HCT116 (cell line): ENCODE measurements at places on chromosomes 7 and 10.

DNA sequence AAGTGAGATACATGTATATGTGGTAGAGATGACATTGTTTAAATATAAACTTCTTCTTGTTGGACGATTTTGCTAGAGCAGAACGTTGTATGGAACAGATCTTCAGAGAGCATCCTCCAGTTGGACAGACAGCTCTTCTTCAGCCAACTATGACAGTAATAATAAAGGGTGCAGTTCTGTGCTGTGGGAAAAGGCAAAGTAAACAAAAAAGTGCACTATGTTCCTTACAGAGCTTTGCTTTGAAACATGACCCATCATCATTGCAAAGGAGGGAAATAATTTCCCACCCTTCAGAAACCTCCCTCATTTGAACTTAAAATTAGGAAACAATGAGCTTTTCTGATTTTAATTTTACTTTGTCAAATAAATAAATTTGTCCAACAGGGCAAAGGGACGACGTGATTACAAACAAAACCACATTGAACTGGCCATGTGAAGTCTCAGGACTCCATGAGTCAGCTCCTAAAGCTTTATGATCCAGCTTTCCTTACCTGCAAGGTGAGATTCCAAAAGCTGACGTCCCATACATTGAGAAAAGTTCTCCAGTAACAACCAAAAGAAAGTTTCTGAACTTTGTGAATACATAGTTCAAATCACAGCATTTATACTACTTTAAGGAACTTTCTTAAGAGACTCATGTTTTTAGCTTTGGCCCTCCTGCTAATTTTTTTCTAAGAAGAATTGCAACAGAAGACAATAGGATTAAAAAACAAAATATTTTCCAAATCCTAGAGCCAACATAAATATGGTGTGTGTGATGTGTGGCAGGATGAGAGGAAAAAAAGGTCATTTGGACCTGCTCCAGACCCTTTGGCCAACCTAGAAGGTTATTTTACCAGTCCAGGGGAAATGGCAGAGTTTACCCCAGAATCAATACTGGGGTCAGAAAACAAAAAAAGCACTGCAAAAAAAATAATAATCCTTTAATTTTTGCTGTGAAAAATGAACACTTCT, 565.4 kb upstream of the NRP1 start:
- no peak for DNase-seq

DNA sequence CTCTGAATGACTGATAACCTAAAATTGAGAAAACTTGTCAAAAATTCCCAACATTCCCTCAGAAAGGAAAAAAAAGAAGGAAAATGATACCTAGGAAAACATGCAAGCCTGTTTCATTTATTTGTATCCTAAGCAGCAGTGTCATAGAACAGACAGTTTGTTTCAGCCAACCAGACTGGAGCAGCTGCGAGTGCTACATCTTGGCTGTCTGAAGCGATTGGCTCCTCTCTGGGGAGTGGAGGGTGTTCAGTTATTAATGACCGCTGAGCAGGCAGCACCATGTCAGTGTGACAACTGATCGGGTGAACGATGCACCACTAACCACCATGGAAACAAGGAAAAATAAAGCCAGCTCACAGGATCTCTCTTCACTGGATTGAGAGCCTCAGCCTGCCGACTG, at the start of gene LRRN3:
Gene LRRN3 (plus strand): TSS at position 282 of the 400 bp plus-strand sequence. CDS start 31,646 bp downstream, outside the sequence.
- DNase-seq: no peak

DNA sequence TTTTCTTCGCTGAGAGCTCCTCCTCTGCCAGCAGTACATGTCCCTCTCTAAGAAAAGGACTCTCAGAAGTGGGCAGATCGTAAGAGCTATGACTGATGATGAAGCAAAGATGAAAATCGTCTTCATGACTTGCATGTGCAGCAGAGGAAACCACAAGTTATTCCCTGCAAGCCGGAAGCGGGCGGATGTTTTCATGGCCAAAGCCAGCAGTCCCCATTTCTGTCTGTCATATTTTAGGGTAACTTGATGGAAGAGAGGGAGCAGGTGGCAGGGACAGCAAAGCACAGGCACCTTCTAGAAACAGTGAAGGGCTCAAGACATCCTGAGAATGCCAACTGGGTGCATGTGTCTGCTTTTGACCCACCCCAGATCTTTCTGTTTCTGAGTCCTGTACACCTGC, 19.9 kb downstream of the KLF6 start:
- no peak for DNase-seq

GRCh38 chr7:156896388-156897022, 3.5 kb upstream of the LMBR1 start:
- no peak for DNase-seq

- no peak for DNase-seq
Observed at GRCh38 chr10:104515678-104516199, 125.4 kb upstream of the SORCS3 start.

GRCh38 chr7:155163696-155164095, 93.6 kb downstream of the HTR5A start:
- no peak for DNase-seq

DNA sequence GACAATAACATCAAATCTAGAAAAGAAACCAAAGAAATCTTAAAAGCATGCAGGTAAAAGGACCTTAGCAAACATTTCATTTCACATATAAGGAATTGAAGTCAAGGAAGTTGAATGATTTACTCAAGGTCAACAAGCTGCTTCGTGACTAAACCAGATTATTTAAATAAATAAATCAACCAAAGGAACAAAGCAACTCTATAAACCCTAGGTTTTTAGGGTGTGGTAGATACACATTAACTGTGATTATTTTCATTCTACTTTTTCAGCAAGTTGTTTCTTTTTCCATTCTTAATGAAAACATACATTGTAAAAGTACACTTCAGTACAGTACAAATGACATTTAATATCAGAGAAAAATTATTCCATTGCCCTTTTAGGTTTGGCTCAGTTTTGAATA, 382.0 kb upstream of the STEAP1 start:
- no peak for DNase-seq

- no peak for DNase-seq
Observed at GRCh38 chr7:83362871-83363550, 200.3 kb upstream of the PCLO start.

DNA sequence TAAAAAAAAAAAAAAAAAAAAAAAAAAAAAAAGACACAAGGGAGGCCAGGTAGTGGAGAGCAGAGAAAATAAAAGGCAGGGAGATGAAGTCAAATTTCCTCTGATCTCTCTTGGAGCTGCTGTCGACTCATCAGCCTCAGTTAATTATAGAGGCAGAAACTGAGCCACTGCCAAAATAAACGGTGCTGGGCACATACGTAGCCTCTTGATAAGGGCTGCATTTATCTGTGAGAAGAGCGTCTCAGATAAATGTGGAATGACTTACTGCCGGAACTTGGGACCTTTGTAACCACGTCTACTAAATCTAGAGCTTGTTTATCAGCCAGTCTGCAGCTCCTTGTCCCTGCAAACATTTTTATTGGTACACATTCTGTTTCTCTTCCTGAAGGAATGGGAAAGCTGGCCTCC, 162.3 kb downstream of the BAMBI start:
- peak; percentile 45 for DNase-seq
